Activated T-cell treated with anti-CD3 and anti-CD28 coated beads for 1 hour (primary cell): ENCODE measurements at places on chromosomes 7 and 10.

GRCh38 chr7:41886262-41886900 lies 183.5 kb upstream of the INHBA start:
- DNase-seq, result no peak

DNA sequence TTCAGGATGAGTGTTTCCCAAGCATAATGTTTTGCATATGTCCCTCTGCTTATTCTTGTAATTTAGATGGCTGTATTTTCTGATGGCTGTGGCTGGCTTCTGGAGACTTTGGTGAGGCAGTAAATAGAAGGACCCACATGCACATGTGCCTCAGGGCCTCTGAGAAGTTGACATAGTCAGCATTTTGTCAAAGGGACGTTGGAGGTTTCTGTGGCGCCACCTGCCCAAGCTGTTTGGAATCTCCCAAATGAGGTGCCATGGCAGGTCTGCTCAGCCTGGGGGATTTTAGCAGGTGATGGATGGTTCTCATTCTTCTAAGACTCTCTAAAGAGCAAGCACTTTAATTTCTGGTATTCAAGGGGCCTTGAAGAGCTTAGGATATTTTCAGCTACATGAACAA lies 29.8 kb downstream of the C10orf120 start:
- no peak for DNase-seq

DNA sequence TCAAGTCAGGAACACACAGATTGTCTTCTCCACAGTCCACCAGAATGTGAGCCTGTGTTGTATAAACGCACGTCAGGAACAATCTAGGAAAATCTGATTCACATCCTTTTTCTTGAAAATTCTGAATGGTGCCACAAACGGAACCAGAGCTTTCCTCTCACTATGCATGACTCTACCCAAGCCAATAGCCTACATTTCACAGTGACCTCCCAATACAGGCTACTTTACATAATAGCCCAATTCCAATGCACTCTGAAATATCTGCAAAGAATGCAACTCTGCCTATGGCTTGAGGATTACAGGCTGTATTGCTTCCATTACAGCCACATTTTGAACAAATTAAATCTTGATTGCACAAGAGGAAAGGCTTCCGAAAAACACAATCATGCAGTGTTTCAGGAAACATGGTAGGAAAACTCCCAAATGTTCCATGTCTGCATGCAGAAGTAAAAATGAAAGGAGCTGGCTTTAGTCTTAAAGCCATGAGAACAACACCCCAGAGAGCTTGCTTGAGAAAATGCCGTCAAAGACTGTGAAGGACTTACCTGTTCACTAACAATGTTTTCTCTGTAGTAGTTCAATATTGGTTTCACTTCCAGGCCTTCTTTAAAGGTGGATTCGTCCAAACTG lies 113.9 kb downstream of the ITGA8 start:
- DNase-seq, result no peak

DNA sequence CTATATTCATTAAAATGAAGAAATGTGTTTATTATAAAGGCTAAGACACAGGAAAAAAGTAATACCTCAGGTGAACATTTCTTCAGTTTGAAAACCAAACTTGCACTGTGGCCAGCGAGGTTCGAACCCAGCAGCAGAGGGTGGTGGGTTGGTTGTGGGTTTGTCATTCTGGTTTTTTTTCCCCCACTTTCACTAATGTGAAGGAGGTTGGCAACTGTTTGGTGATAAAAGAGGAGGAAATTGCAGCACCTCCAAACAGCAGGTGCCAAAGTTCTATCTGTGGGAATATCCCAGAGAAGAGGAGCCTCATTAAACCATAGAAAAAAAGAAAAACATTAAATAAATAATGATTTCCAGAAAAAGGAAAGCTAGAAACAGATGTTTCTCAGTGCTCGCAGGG lies 36.6 kb upstream of the YAE1 start:
- DNase-seq, result no peak

DNA sequence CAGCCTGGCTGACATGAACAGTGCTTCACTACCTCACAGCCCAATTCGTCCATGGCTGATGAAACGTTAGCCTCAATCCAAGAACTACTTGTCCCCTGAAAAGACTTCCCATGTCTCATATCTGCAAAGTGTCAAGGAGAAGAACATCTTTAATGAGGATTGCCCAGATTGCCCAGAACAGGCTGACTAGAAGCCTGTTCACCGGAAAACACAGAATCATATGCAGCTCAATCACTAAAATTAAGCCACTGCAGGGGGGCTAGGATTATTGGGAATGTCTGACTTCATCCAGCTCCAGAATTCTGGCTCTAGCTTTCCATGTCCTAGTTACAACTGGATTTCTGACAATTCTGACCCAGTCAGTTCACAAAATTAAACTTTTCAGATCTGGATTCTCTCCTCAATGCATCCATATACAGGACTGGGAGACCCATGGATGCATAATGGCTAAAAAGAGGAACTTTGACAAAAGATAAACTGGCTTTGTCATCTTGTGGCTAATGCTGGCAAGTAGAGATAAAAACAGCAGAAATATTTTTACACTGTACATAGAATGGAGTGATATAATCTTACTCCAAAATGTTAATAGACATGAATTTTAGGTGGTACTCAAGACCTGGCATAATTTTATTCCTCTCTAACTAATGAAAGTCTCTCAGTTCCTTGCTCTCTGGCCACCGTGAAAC lies 467.0 kb upstream of the POT1 start:
- DNase-seq, result no peak

- DNase-seq, result no peak
Measured at GRCh38 chr7:104272767-104273384, 55.5 kb upstream of the LHFPL3 start.

GRCh38 chr10:118036281-118036875 lies 10.4 kb downstream of the RAB11FIP2 start:
- DNase-seq, result no peak

GRCh38 chr7:148383651-148384050 lies 206.9 kb upstream of the C7orf33 start:
- DNase-seq, result no peak

DNA sequence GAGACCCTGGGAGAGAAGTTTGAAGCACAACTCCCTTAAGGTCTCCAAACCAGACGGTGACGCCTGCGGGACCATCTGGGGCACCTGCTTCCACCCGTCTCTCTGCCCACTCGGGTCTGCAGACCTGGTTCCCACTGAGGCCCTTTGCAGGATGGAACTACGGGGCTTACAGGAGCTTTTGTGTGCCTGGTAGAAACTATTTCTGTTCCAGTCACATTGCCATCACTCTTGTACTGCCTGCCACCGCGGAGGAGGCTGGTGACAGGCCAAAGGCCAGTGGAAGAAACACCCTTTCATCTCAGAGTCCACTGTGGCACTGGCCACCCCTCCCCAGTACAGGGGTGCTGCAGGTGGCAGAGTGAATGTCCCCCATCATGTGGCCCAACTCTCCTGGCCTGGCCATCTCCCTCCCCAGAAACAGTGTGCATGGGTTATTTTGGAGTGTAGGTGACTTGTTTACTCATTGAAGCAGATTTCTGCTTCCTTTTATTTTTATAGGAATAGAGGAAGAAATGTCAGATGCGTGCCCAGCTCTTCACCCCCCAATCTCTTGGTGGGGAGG lies 10.8 kb downstream of the SERPINE1 start:
- DNase-seq, result no peak

DNA sequence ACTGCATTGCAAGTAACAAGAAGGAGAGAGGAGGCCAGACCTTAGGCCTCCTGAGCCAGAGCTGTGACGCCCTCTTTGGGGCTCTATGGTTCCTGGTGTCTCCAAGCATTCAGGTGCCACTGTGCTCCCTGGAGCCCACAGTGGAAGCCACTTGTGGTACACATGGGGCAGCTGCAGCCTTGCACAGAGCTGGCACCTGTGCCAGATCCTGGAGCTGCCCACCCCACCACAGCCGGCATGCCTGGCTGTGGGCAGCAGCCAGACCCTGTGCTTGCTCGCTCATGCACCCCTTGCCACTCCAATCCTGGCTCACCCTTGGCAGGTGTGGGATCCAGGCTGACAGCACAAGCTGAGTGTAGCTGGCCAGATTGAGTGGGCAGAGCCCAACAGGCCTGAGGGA lies 173.8 kb upstream of the SMIM30 start:
- no peak for DNase-seq

GRCh38 chr10:26831936-26832335 lies 28.8 kb downstream of the ABI1 start:
- no peak for DNase-seq

GRCh38 chr10:48670978-48671913 lies 13.4 kb upstream of the WDFY4 start:
- no peak for DNase-seq

DNA sequence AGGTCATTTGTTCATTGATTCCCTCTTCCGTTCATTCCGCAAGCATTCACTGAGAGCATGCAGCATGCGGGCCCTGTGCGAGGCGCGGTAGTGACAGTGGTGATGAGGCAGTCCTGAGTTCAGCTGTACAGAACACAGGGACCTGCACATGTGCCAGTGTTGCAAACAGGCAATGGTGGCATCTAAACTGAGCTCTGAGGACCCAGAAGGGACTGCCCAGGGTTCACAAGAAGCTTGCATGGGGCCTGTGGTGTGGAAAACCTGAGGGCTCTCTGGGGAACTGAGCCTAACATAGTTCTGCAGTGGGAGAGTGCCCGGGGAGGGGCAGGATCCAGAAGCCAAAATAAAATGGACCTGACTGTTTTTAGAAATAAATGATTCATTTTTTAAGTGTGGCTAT lies 13.2 kb downstream of the ZNF488 start:
- no peak for DNase-seq

- no peak for DNase-seq
Measured at GRCh38 chr7:28269700-28270361, 89.2 kb upstream of the JAZF1 start.

DNA sequence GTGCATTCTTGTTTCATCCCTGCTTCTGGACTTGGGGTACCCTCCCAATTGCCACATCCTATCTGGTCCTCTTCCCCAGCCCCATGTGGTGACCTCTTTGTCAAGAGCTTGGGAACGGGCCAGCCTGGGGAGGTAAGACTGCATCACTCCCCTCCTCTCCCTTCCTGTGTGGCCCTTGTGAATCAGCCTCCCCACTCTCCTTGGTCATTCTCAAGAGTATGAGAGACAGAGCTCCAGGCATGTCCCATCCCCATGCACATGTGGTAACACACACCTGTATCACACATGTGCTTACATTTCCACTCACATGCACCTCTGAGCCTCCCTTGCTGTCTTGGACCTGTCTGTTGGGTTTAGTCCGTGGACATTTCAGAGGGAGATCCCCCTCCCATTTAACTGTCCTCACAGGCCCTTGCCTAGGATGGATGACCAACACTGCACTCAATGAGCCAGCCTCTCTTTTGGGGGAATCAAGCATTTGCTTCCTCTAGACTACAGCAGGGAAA lies 2.6 kb downstream of the MRPL43 start:
- DNase-seq, result no peak

- no peak for DNase-seq
Measured at GRCh38 chr10:122249991-122250750, 20.9 kb upstream of the BTBD16 start.

- DNase-seq, result no peak
Measured at GRCh38 chr10:8129438-8129837, 75.0 kb downstream of the GATA3 start.

GRCh38 chr7:127230192-127230925 lies 22.4 kb downstream of the GRM8 start:
- DNase-seq, result no peak

GRCh38 chr10:113384181-113384580 lies 168.7 kb upstream of the HABP2 start:
- no peak for DNase-seq

DNA sequence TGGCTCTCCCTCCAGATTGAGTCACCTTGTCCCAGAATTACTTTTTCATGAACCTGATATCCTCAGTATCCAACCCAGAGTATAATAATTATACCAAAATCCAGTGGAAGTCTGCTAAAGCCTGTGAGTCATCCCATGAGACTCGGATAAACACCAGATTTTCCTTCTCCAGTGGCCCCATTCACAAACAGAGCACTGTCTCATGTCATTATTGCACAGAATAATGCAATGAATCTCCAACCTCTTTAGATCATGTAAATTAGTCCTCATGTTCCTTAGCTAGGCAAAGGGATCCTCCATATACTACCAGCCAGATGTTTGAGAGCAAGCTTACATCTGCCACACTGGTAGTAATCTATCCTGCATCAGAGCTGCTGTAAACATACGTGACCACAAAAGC lies 89.0 kb downstream of the AMPH start:
- no peak for DNase-seq

DNA sequence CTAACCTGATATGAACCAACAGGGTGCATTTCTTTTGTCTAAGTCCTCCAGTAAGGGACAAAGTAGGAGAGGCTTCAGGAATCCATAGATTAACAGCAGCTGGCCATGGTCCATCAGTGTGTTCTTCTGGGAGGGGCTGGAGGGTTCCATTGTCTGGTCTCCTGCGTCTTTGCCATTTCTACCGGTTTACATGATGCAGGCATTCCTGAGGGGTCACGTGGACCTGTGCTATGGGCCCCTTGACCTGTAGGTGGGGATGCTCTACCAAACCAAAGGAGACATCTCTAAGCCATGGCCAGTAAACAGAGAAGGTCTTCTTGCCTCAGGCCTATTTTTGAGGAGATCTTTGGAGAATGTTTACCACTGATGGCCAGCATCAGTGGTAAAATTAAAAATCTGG lies 28.7 kb upstream of the HABP2 start:
- DNase-seq, result no peak

DNA sequence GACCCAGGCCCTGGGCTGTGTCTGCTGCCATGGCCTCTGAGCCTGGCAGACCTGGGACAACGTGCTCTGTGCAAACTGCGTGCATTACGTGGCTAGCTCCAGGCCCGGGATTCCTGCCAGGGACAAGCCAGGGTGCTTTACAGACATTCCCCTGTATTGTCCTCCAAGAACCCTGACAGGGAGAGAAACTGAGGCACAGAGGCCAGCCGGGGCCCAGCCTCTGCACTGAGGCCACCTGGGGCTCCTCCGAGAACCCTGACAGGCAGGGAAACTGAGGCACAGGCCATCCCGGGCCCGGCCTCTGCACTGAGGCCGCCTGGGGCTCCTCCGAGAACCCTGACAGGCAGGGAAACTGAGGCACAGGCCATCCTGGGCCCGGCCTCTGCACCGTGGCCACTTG lies 64.9 kb downstream of the CFAP46 start:
- no peak for DNase-seq
